ENCODE measurements at places on chromosomes 1 and 21.

DNA sequence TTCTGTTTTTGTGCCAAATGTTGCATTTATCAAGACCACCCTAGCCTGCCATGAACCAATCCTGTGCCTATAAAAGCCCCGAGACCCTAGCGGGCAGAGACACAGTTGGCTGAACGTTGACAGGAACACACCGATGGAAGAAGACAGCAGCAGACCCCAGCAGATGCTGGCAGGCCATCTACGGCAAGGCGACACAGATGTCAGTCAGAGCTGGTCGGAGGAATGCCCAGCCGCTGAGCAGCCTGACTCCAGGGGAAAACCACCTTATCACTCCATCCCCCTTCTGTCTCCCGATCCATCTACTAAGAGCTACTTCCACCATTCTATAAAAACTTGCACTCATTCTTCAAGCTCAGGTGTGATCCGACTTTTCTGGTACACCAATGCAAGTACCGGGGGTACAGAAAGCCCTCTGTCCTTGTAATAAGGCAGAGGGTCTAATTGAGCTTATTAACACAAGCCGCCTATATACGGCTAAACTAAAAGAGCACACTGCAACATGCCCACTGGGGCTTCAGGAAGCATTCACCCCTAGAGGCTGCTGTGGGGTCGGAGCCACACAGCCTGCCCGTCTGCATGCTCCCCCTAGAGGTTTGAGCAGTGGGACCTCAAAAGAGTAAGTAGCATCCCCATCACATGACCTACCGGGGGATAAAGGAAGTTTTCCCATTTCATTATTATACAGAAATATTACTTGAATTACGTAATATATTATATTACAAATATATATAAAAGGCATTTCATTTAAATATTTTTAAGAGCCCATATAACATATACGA lies 1156.3 kb upstream of the B3GALT2 start:
- DNase-seq: no peak

DNA sequence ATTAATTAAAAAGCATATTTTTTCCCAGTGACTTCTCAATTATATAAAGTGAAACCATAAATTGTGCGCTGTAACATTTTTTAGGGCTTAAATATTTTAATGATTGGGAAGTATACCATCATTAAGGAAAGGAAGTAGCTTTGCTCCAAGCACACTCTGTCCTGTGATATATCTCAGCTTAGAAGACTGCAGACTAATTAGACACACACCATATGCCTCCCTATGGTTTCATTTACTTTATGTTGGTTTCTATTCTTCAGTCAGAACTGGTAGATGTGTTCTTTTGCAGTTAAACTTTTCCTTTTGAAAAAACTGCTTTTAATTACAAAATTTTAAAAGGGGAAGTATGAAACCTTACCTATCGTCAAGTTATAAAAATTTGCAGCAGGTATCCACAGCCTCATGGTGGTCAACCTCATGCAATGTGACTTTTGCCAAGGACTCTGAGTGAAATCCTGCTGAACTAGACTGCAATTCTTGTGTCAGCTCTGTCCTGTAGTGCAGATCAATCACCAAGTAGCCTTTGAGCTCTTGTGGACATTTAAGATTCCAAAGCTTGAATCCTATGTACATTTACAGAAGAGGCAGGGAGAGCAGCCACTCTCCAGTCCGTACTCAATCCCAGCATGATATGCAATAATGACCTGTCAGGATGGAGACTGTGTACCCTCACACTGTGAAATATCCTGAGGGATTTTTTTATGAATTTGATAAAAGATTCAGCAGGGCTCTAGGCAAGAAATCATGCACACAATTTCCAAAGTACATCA lies 149.1 kb downstream of the AMY1C start:
- no peak for DNase-seq

DNA sequence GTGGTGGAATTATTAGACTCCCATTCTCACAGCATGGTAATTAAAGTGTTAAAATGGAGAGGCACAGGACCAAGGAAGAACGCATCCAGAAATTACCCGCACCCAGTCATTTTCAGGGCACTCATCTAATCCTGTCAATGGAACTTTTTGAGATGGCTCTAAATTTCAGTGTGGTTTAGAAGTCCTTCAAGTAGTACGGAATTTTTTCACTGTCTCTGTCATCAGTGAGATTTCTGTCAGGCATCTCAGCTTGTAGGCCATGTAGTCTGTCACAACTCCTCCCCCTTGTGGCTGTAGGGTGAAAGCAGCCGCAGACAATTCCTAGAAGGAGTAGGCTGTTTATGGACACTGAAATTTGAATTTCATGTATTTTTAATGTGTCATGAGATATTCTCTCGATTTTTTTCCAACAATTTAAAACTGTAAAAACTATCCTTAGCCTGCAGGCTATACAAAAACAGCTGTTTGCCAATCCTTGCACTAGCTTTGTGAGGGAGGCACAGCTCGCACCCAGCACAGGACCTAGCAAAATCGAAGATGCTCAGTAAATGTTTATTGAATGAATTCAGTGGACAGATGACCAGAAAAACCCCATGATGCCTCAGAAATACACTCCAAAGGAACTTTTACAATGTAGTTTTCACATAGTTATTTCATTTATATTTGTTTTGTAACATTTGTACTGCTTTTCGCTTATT lies 6.6 kb upstream of the NUP133 start:
- peak; percentile 66 for DNase-seq

GRCh38 chr1:87979079-87979478 lies 650.4 kb downstream of the LMO4 start:
- DNase-seq: no peak

DNA sequence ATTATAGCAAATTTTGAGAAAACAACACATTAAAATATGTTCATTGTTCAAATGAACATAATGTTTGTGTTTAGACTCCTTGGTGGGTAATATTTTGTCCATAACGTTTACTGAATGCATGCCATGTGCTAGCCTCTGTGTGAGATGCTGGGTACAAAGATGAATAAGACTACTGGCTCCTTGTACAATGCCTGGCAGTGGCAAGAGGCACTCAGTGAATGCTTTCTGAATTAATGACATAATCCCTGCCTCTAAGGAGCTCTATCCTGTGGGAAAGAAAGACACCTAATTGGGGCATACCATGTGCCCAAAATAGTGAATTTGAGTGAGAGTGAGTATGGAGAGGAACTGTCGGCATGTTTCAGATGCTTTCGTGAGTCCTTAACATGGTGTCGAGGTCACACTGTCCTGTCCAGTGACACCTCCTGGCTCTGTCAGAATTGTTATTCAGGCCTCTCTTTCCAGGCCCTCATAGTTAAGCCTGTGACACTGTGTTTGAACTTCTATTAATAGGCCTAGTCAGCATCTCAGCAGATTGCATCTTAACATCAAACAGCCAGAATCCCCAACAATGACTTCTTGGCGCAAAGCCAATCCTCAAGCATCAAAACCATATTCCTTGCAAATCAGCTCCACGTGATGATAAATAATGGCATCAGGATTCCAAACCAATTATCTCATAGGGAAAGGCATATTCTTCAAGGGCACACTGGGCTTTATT lies 32.8 kb upstream of the S1PR1 start:
- DNase-seq: no peak

GRCh38 chr1:46749404-46749803 lies 30.5 kb upstream of the EFCAB14 start:
- no peak for DNase-seq

GRCh38 chr1:95039360-95040031 lies 33.3 kb downstream of the ALG14 start:
- no peak for DNase-seq

DNA sequence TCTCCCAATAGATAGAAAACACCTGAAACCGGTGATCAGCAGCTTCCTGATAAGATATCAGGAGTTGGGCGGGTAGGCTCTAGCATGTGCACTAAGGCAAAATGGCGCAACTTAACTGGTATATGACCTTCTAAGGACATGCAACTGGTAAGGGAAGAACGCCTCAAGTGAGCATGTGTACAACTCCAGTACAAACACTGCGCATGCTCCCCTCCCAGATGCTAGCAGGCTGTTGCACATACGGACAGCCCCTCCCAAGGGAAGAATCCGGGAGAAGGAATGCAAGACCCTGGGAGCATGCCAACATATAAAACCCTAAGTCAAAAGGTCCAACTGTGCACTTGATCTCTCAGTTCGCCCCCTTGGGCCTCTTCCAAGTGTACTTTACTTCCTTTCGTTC lies 110.8 kb downstream of the TSEN15 start:
- DNase-seq: no peak

DNA sequence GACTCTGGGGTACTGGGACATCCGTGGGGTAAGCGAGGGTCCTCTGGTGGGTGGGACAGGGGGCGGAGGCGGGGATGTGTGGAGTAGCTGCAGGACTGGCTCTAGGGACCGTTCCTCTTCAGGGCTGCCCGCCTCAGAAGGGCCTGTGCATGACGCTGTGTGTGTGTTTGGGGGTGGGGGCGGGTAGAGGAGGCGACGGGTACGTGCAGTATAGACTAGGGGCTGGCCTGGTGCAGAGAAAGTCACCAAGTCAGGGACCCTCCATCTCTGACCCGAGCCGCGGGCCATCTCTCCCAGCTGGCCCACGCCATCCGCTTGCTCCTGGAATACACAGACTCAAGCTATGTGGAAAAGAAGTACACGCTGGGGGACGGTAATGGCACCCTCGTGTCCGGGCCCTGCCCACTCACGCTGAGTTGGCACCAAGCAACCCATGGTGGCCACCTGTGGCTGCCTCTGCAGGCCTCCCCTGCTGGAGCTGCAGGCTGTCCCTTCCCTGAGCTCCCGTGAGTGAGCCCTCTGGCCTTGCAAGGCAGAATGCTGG lies 342 bp downstream of the GSTM5 start:
- DNase-seq: no peak

- DNase-seq: no peak
Observed at GRCh38 chr21:46180778-46181391, 3.4 kb downstream of the SPATC1L start.

All from COLO829 (cell line).